ENCODE measurements at places on chromosomes 6 and 20.

DNA sequence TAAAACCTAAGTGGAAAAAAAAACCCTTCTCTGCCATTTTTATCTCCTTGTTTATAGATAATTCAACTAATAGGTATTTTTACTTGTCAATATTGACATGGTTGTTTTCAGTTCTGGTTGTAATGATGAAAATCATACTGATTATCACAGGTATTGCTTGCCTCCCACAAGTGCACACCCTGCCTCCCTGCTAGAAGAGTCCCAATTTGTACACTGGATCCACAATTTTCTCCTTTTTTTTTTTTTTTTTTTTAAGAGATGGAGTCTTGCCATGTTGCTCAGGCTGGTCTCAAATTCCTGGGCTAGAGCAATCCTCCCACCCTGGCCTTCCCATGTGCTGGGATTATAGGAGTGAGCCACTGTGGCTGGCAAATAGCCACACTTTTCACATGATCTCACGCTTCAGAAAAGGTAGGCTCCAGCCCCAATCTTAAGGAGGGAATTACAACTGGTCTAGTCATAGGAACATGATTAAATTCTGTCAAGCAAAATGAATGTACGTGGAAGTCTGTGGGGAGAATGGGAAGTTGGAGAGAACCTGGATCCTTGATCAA is 12.3 kb downstream of the DYNLT2 start:
- DNase-seq = no peak

DNA sequence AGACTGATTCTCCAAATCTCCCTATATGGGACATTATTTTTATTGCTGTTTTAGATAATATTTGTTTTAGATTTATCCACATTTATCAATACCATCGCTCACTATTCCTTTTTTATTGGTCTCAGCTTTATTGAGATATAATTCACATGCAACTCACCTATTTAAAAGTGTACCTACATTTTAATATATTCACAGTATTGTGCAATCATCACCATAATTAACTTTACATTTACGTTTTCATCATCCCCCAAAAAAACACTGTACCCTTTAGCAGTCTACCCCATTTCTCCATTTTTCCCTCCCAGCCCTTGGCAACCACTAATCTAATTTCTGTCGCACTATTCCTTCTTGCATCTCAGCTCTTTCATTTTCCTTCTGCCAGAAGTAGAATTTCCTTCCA is 110.8 kb upstream of the HDAC2 start:
- DNase-seq = no peak

GRCh38 chr20:1618954-1619540 is 762 bp downstream of the SIRPB1 start:
- no peak for DNase-seq

DNA sequence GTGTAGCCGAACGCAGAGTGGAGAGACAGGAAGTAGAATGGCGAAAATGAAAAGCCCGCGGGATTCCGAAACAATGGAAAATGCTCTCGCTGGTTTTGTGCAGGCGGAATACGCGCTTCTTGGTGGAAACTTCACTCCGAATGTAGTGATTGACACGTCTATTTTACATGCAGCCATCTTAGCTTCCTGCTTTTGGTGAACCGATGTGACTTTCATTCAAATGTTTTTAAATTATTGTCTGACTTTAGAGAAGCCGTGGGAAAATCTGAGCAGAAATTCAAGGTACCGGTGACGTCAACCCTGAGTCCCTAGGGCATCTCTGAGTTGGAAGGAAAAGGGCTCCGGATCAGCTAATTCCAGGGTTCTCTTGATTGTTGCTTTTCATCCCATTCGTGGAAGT is 11.4 kb downstream of the GPX5 start:
- peak; percentile 24 for DNase-seq

- no peak for DNase-seq
Measured at GRCh38 chr6:28000351-28001045, 43.5 kb downstream of the OR2B6 start.

- DNase-seq = no peak
Measured at GRCh38 chr6:83921315-83921714, 61.8 kb downstream of the CYB5R4 start.

DNA sequence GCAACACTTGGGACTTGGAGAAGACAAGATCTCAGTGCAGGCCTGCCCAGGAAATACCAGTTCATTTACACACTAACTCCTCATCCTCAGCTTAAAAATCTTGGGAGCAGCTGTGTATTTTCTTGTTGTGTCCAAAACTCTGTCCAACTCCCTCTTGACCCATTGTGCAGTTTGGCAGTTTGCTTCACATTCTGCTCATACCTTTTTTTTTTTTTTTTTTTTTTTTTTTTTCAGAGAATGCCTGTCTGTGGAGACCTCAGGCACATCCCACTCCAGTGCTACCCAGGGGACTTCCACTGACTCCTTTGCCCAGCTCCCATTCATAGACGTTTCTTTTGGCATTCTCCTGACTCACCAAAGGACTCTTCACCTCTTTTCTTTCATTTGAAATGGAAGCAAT is 265.8 kb upstream of the TCF21 start:
- peak; percentile 35 for DNase-seq

DNA sequence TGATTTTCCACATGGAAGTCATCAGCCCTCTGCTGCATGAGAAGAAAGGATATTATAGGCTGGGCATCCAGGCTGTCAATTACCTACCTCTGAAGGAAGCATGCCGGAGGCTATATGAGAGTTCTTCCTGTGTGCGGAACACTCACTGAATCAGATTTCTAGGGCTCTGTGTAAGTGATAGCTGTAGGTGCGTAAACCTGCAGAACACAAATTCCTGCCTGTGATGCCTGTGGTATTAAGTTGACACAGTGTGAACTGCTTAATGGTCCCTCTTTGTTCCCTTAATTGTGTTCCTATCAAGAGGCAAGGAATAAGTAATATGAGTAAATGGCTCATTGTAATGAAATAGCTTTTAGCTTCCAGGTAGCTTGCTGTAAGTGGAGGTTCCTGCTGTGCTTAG is 103.3 kb downstream of the ANKS1A start:
- DNase-seq = no peak

GRCh38 chr20:1906361-1907051 is 11.3 kb downstream of the SIRPA start:
- no peak for DNase-seq

GRCh38 chr6:17156112-17156921 is 54.5 kb downstream of the STMND1 start:
- DNase-seq = peak; percentile 62

GRCh38 chr20:48364688-48365421 is 462.9 kb downstream of the PREX1 start:
- no peak for DNase-seq

- no peak for DNase-seq
Measured at GRCh38 chr6:25168637-25169036, 110.5 kb upstream of the CARMIL1 start.

GRCh38 chr6:134111062-134111677 is 58.7 kb upstream of the SLC2A12 start:
- no peak for DNase-seq

DNA sequence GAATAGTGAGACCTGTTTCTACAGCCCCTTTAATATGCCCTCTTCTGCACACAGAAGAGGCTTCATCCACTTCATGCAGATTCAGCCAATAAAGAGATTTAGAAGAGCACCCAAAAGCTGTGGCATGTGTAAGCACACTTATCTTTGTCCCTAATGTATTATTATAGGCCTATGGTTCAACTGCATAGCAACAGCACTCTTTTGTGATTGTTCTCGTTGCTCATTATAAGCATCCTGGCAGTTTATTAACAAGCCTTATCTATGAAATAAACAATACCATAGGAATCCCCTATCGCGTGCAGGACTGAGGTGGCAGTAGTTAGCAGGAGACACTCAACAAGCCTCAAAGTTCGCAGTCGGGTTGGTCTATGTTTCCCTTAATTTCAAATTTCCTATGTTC is 138.5 kb upstream of the BEND6 start:
- DNase-seq = no peak

GRCh38 chr6:44739181-44739580 is 351.7 kb downstream of the CDC5L start:
- DNase-seq = no peak

GRCh38 chr6:49662892-49663261 is 26.2 kb upstream of the RHAG start:
- no peak for DNase-seq

GRCh38 chr6:68635706-68636513 is 828 bp downstream of the ADGRB3 start:
- DNase-seq = peak; percentile 61

DNA sequence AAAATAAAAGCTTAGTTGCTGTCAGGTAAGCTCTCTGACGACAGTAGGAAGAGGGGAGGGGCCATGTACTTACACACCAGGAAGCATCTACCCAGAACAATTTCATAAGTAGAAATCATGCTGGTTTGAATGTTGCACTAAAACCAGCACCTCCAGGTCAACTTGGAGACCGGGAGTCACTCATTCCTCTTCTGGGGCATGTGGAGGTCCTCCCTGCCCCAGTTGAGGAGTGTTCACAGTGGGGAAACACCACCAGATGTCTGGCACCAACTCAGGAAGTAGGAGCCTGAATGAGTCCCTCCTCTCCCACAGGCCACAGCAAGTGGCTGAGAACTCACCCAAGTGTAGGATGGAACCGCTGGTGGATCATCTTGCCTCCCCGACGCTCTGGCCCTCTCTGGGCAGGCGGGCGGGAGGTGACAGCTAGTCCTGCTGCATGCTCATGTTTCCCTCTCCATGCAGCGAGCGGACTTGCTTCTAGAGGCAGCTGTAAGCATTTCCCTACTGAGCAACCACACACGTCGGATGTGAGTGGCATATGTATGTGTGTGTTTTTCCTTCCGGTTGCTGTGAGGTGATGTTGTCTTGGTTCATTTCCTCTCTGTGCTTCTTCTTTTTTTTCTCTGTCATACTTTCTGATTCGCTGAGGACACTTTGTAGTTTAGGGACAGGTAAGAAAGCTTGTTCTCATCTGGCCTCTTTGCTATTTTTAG is 149.5 kb upstream of the NEDD9 start:
- DNase-seq = no peak

- DNase-seq = no peak
Measured at GRCh38 chr6:114030767-114031166, 59.8 kb upstream of the HDAC2 start.

DNA sequence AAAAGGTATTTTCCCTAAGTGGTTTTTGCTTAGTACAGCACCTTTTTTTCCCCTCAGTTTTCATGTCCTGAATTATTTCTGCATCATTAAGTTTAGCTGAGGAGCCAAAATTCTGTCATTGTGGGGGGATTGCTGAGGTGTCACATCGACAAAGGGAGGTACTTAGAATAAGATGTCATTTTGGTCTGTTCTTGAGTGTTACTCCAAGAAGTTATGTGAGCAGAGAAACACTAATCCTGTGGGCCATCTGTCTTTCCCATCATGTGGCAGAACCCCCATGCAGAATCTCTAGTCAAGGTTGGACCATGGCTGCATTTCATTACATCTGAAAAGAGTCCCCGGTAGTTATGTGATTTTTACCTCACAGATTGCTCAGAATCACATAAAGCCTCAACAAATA is 167.8 kb upstream of the CENPW start:
- no peak for DNase-seq

GRCh38 chr20:29443819-29444218 is 1813.6 kb upstream of the DEFB115 start:
- no peak for DNase-seq

DNA sequence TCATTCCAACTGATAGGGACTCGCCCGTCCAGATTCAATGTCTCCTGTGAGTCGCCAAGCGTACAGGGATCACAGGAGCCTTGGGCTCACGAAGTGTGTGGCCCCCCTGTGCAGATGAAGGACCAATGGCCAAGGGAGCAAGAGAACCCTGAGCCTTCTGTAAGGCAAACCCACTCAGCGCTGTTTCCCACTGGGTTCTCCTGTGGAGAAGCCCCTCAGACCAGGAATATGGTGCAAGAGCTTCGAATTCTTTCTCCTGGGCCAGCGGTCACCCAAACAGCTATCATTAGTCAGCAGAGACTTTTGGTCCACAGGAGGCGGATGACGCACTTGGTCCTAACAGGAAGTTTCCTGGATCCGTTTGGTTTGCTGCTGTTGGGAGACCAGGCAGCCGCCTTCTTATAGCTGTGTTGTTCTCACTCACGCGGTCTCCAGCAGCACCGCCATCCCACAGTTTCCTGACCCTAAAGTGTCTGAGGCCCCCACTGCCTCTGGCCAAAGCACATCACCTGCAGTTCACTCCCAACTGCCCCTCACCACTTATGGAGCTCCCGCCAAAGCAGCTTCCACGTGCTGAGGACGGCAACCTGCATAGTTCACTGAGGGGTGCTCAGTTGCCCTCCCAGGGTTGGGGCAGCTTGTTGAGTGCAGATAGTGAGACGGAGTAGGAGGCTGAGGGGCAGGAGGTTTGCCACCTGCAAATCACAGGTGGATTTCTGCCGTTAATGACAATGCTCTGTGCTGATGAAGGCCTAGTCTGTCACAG is 268.6 kb downstream of the ERMARD start:
- no peak for DNase-seq

- DNase-seq = no peak
Measured at GRCh38 chr6:149075616-149076354, 241.7 kb upstream of the TAB2 start.

DNA sequence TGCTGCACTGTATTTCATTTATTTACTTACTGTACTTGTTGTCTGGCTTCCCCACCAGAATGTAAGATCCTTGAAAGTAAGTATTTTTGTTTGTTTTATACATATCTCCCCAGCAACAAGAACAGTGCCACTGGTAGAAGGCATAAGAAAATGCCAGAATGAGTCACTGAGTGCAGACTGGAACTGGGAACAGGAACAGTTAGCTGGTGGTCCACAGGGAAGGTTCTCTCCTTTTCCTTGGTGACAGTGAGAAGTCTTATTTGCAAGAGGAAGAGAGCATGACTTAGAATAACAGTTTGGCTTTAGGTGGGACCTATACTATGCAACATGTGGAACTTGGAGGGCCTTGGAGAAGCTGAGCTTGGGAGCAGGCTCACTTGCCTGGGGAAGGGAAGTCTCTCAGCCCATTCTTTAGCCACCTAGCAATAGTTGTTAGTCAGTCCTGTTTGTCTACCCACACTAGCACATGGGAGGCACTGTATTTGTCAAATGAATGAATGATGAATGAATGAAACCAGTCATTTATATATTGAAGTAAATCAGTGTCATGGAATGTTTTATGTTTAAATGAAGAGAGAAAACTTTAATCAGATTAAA is 203.5 kb downstream of the KCNQ5 start:
- DNase-seq = no peak

DNA sequence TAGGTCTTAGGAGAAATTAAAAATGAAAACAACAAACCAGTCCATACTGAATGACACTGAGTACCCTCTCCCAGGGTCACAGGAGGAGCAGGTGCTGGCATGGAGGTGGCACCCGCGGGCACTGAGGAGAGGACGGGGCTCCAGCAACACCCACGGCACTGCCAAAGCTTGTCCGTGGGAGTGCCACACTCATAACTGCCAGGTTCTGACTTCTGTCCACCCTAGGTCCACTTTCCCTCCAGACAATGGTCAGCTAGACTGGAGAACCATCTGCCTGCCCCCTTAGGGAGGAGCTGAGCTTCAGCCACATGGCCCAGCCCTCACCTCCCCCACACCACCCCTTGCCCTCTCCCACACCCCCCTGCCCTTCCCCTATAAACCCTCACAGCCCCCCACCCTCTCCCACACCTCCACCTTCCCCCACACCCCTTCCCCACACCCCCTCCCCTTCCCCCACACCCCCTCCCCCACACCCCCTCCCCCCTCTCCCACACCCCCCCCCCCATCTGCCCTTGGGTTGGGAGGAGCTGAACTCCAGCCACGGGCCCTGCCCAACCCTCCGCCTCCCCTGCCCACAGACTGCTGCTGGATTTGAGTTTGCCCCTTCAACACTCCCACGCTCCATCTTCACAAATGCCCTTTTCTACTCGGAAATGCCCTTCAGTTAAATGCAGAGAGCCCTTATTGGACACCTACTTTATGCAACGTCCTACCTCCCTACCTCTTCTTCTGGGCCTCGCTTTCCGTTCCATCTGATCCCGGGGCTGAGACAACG is 129.6 kb downstream of the TAF4 start:
- no peak for DNase-seq
